ENCODE measurements at places on chromosomes 2 and 18. TPM values are rescaled to one million over a fixed set of nuclear protein-coding genes. Genes with fewer than 3 reads are reported as not detected.

Gene ACVR1C
- not detected for total RNA-seq

Gene RAB10
- 71.0 TPM for total RNA-seq

DNA sequence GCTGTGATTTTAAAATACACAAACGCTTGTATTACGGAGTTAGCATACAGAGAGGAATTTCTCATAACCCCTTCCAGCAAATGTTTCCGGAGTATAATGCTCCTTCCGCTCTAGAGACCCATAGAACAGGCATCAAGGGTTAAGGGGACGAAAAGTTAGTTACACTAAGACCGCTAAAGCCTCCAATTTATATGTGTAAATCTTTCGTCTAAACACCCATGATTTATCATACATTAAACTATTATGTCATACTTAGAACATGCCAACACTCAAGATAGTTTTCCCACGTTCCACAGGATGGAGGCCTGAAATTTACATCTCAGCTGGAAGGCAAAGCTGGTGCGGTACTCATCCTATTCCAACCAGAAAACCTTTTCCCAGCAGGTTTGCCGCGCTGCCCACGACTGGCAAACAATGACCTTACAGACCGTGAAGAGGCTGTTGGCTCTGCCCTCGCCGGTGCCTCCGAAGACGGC is 650 bp downstream of the ORMDL1 start:
- DNase-seq = peak; percentile 49

GRCh38 chr2:194567661-194568017 is 1089.4 kb upstream of the SLC39A10 start:
- DNase-seq = no peak

- DNase-seq = no peak
Observed at GRCh38 chr2:11090187-11090586, 65.1 kb upstream of the SLC66A3 start.
